ENCODE measurements at places on chromosomes 4 and X.

DNA sequence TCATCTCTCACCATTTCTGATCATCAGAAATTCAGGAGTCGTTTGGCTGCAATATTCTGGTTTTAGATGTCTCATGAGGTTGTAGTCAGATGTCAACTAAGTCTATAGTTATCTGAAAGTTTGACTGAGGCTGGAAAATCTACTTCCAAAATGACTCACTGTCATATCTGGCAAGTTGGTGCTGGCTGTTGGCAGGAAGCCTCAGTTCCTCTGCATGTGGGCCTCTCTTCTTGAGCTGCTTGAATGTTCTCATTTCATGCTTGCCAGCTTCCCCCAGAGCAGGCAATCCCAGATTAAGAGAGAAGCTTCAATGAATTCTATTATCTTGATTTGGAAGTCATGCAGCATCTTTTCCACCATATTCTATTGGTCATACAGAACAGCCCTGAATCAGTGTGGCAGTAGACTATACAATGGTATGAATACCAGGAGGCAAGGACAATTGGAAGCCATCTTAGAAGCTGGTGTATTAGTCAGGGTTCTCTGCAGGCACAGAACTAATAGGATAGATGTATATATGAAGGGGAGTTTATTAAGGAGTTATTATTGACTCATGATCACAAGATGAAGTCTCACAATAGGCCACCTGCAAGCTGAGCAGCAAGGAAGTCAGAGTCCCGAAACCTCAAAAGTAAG is 46.8 kb upstream of the ELF2 start:
- DNase-seq = no peak

GRCh38 chr4:184438375-184438774 is 36.0 kb downstream of the IRF2 start:
- no peak for DNase-seq

GRCh38 chr4:74379912-74380311 is 15.0 kb downstream of the EREG start:
- DNase-seq = no peak

DNA sequence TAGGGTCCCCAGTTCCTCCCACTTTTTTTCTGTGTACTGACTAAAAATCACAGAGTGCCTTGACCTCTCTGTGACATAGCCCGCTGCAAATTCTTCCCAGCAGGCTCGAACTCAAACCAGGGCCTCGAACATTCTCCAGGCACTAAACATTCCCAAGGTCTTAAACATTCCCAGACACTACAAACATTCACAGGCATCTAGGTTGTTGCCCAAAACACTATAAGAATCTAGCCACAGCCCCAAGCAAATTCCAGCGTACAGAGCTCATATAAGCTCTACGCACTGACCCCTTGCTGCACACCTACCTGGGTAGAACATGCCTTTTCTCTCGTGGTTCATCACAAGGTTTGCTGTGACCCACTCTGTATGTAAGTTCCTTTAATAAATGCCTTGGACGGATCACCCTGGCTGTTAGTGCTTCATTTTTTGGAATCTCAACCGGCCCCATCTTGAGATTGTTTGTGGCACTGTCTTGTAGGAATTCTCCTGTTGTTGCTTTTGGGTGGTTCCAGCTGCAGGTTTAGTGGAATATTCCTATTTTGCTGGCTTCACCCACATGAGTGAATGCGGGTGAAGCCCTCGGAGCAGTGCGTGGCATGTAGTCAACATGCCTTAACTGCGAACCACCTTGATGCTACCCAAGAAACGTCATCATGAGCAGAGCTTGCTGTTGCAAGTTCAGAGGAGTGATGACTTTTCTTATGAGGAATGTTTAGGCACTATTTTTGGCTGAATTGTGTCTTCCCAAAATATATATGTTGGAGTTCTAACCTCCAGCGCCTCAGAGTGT is 230.0 kb downstream of the HS3ST1 start:
- DNase-seq = no peak
